Cerebellum (tissue), 4 donors: ENCODE measurements at places on chromosomes 16 and 17. TPM values are rescaled to one million over a fixed set of nuclear protein-coding genes. Genes with fewer than 3 reads are reported as not detected.

Gene WSCD1
- 46.8 TPM for total RNA-seq

Gene ABR
- total RNA-seq = 88.9 TPM

Gene PRRT2
- 18.1 TPM for total RNA-seq

Gene TCAP
- total RNA-seq = 1.7 TPM

Gene APOBR
- total RNA-seq = 0.09 TPM

Gene TMEM107
- 28.3 TPM for total RNA-seq
